Sigmoid colon (tissue), 7 donors: ENCODE measurements at places on chromosomes 11 and 22. TPM values are rescaled to one million over a fixed set of nuclear protein-coding genes. Genes with fewer than 3 reads are reported as not detected.

DNA sequence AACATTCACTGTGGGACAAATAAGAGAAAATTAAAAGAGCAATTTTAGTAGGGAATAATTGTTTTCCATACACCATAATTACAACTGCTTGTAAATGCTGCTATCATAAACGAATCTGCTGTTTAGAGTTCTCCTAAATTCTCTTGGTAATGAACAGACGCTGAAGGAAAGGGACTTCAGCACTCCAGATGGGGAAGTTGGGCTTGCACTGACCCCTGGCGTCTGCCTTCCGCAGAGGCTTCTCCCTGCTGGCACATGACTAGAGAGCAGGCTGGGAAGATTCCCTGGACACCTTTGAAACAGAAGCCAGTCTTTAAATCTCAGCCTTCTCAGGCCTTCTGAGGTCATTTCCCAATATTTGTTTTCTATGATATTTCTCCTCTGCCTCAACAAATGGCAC lies 84.1 kb downstream of the NXPE2 start:
- no peak overlapping the region for H3K27ac ChIP-seq
- H3K4me3 ChIP-seq = no peak overlapping the region
- peak; percentile 80 for DNase-seq
- H3K4me1 ChIP-seq = no peaks in the 10 kb centered on the region
- H3K27me3 ChIP-seq = no peaks in the 10 kb centered on the region
- H3K36me3 ChIP-seq = no peaks in the 10 kb centered on the region

DNA sequence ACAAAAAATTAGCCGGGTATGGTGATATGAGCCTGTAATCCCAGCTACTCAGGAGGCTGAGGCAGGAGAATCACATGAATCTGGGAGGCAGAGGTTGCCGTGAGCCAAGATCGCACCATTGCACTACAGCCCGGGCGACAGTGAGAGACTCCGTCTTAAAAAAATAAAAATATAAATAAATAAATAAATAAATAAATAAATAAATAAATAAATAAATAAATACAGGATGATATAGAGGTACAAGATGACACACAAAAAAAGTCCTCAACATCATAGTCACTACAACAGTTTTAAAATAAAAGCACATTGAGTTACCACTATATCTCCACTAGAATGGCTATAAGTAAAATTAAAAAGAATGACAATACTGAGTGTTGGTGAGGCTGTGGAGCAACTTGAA lies 97.8 kb downstream of the ALX4 start:
- H3K27ac ChIP-seq = no peak overlapping the region
- no peaks in the 10 kb centered on the region for H3K4me1 ChIP-seq
- no peaks in the 10 kb centered on the region for H3K36me3 ChIP-seq
- no peak for DNase-seq

GRCh38 chr11:8812438-8812837 lies 98.6 kb upstream of the AKIP1 start:
- DNase-seq = peak; percentile 80

CLP1 gene
- total RNA-seq = 3.9 TPM

- H3K36me3 ChIP-seq = no peaks in the 10 kb centered on the region
- H3K27ac ChIP-seq = no peak overlapping the region
- no peaks in the 10 kb centered on the region for H3K27me3 ChIP-seq
- no peak for DNase-seq
- H3K4me3 ChIP-seq = no peak overlapping the region
These were observed 53.3 kb upstream of the SYN3 start for GRCh38 chr22:33111491-33111890.

DNA sequence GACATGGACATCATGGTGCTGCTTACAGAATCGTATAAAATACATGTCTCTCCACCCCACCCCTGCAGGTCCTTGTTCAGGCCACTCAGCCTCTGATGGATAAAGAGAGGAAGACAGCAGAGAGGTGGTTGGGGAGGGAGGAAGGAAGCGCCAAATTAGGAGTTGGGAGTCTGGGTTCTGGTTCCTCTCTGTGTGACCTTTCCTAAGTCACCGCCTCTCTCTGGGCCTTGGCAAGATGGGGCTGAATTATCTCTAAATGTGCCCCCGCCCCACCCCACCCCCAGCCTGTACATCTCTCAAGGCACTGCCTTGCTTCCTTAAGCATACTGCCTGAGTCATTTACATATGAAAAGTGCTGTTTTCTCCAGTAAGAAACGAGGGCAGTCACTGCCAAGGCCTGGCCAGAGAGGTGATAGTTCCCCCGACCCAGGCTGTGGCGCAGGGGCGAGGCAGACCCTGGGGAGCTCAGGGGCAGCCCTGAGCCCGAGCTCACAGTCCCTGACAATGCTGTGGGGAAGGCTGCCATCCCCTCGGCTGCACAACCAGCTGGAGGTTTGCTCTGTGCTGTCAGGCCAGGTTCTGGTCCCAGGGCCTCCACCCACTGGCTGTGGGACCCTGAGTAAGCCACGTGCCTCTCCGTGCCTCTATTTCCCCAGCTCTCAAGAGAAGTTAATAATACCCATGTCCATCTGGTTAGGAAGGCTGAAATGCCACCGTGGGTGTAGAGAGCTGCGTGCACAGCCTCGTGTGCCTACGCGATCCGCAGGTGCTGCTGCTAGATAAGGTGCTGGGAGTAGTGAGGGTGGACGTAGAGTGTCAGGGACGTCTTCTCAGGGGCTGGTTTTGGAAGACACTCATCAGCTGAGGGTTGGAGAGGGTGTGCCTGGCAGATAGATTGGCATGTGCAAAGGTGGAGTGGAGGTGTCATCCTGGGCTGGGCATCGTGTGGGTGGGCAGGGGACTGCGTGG lies 55.3 kb downstream of the CACNA1I start:
- no peak overlapping the region for H3K27ac ChIP-seq
- H3K4me3 ChIP-seq = no peak overlapping the region
- no peak for DNase-seq
- no peaks in the 10 kb centered on the region for H3K4me1 ChIP-seq
- no peaks in the 10 kb centered on the region for H3K36me3 ChIP-seq

GRCh38 chr11:44988111-44988510 lies 37.4 kb upstream of the TP53I11 start:
- H3K36me3 ChIP-seq = no peaks in the 10 kb centered on the region
- H3K4me1 ChIP-seq = no peaks in the 10 kb centered on the region
- H3K27ac ChIP-seq = no peak overlapping the region
- no peak overlapping the region for H3K4me3 ChIP-seq

- H3K4me1 ChIP-seq = no peaks in the 10 kb centered on the region
- H3K27ac ChIP-seq = no peak overlapping the region
- no peak overlapping the region for H3K4me3 ChIP-seq
- DNase-seq = no peak
These were observed 213.9 kb upstream of the ISX start for GRCh38 chr22:34851918-34852662.

- H3K36me3 ChIP-seq = no peaks in the 10 kb centered on the region
These were observed 335.3 kb upstream of the SYN3 start for GRCh38 chr22:33393432-33393831.

CD3G gene
- 0.71 TPM for total RNA-seq

OR10A2 gene
- not detected for total RNA-seq

ENDOD1 gene
- total RNA-seq = 18.1 TPM

- no peak for DNase-seq
- no peaks in the 10 kb centered on the region for H3K27me3 ChIP-seq
- no peak overlapping the region for H3K27ac ChIP-seq
- H3K4me3 ChIP-seq = no peak overlapping the region
- H3K36me3 ChIP-seq = no peaks in the 10 kb centered on the region
These were observed 42.7 kb downstream of the GDPD5 start for GRCh38 chr11:75482931-75483469.

DNA sequence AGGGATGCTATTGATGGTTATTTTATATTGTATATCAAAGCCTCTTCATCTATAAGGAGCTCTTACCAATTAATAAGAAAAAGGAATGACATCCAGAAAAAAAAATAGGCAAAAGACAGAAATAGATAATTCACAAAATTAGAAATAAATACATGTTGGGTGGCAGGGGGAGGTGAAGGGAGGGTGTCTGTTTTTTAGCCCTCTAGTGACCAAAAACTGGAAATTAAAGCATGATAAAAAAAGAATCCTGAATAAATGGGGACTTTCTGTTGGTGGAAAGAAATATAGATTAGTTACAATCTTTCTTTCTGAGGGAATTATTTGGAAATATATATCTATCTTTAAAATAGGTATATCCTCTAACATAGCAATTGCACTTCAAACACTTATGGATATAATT lies 42.0 kb upstream of the TTC36 start:
- H3K36me3 ChIP-seq = peaks cover 90% of the 10 kb centered on the region
- H3K4me3 ChIP-seq = no peak overlapping the region
- no peak overlapping the region for H3K27ac ChIP-seq
- no peaks in the 10 kb centered on the region for H3K4me1 ChIP-seq
- DNase-seq = no peak

- H3K27me3 ChIP-seq = no peaks in the 10 kb centered on the region
- H3K4me1 ChIP-seq = peaks cover 46% of the 10 kb centered on the region
- H3K4me3 ChIP-seq = no peak overlapping the region
- no peak overlapping the region for H3K27ac ChIP-seq
These were observed 86.8 kb downstream of the TEAD1 start for GRCh38 chr11:12761029-12761428.

CABP7 gene
- total RNA-seq = 1.1 TPM

DNA sequence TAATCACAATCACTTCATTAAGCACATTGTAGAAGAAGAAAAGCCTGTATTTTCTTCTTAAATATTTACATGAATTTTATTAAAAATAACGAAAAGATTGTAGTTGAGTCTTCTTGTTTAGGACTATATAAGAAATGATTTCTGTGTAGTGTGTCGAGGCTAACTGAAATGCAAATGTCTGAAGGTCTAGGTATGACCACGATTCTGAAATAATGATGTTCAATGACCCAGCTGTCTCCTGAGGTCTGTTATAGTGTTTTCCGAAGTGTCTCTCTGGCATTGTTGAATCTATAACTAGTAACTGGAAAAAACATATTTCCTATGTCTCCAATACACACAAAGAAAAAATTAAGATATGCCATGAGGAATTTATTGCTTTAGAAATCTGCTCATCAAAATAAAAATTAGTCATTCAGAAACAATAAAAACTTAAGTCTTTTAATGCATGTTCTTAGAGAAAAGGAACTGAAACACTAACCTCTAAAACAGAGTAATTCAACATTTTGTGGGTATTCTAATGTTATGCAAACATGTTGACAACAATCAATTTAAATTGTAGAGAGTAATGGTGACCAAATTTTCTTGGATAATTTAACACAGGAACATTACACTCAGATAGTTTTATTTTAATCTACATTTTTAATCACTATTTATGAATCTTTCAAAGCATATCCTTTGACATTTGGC lies 55.0 kb downstream of the CASP12 start:
- no peak overlapping the region for H3K27ac ChIP-seq
- no peaks in the 10 kb centered on the region for H3K36me3 ChIP-seq
- H3K4me1 ChIP-seq = no peaks in the 10 kb centered on the region
- no peak for DNase-seq

- DNase-seq = no peak
- no peaks in the 10 kb centered on the region for H3K36me3 ChIP-seq
- no peak overlapping the region for H3K4me3 ChIP-seq
- peaks cover 37% of the 10 kb centered on the region for H3K27me3 ChIP-seq
- H3K4me1 ChIP-seq = no peaks in the 10 kb centered on the region
These were observed 21.3 kb upstream of the ELFN2 start for GRCh38 chr22:37448516-37449127.

GRCh38 chr11:130434521-130435223 lies 6.3 kb upstream of the ADAMTS8 start:
- peak overlapping the region; percentile 58 for H3K4me3 ChIP-seq
- H3K4me1 ChIP-seq = peaks cover 14% of the 10 kb centered on the region
- H3K36me3 ChIP-seq = no peaks in the 10 kb centered on the region
- peak overlapping the region; percentile 78 for H3K27ac ChIP-seq

RAB36 gene
- 5.3 TPM for total RNA-seq

- H3K4me3 ChIP-seq = no peak overlapping the region
- no peaks in the 10 kb centered on the region for H3K36me3 ChIP-seq
- no peak for DNase-seq
- no peaks in the 10 kb centered on the region for H3K4me1 ChIP-seq
- H3K27me3 ChIP-seq = no peaks in the 10 kb centered on the region
These were observed 53.9 kb upstream of the RCE1 start for GRCh38 chr11:66789097-66789890.

GRCh38 chr11:100949443-100949842 lies 180.2 kb downstream of the PGR start:
- no peaks in the 10 kb centered on the region for H3K4me1 ChIP-seq
- DNase-seq = no peak
- no peaks in the 10 kb centered on the region for H3K27me3 ChIP-seq
- no peak overlapping the region for H3K4me3 ChIP-seq
- H3K36me3 ChIP-seq = no peaks in the 10 kb centered on the region

GRCh38 chr11:3832816-3833215 lies 7.9 kb downstream of the RHOG start:
- no peaks in the 10 kb centered on the region for H3K27me3 ChIP-seq
- no peak for DNase-seq
- no peak overlapping the region for H3K27ac ChIP-seq
- H3K36me3 ChIP-seq = peaks cover 2% of the 10 kb centered on the region

GRCh38 chr11:72921028-72921716 lies 107.0 kb downstream of the ATG16L2 start:
- no peaks in the 10 kb centered on the region for H3K4me1 ChIP-seq
- no peak overlapping the region for H3K27ac ChIP-seq
- H3K27me3 ChIP-seq = no peaks in the 10 kb centered on the region
- H3K36me3 ChIP-seq = no peaks in the 10 kb centered on the region

GRCh38 chr11:47332303-47332711 lies 20.2 kb downstream of the MYBPC3 start:
- no peak for DNase-seq
- H3K4me3 ChIP-seq = no peak overlapping the region
- no peaks in the 10 kb centered on the region for H3K27me3 ChIP-seq
- peaks cover 21% of the 10 kb centered on the region for H3K36me3 ChIP-seq
- H3K4me1 ChIP-seq = no peaks in the 10 kb centered on the region
- no peak overlapping the region for H3K27ac ChIP-seq

KRTAP5-1 gene
- total RNA-seq = not detected

GRCh38 chr22:38132794-38133193 lies 22.3 kb upstream of the BAIAP2L2 start:
- no peak for DNase-seq
- no peaks in the 10 kb centered on the region for H3K36me3 ChIP-seq
- H3K27ac ChIP-seq = no peak overlapping the region
- peaks cover 3% of the 10 kb centered on the region for H3K4me1 ChIP-seq
- no peak overlapping the region for H3K4me3 ChIP-seq

SCUBE1 gene
- total RNA-seq = 0.81 TPM

DNA sequence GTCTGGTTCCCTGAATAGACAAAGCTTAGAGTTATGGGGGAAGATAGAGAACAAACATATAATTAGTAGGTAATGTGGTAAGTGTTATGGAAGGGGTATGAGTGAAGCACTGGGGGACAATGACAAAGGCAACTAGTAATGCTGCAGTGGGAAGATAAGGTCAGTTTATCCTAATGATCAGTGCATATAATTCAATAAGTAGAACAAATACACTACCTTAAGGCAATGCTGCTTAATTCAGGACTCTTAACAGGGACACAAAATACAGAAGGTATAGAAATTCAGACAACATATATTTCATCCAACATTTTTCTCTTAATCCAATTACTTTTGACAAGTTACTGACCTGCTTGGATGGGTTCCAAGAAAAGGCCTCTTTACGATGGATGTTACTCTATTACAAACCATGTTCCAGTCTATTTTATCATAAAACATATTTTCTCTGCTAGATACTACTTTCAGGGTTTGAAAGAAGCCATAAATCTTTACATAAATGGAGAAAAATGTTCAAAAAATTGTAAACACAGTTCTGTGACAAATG lies 1186.2 kb downstream of the LRRC4C start:
- H3K27me3 ChIP-seq = no peaks in the 10 kb centered on the region
- H3K36me3 ChIP-seq = no peaks in the 10 kb centered on the region
- no peak overlapping the region for H3K4me3 ChIP-seq
- DNase-seq = no peak
- no peaks in the 10 kb centered on the region for H3K4me1 ChIP-seq

GRCh38 chr11:64539239-64539638 lies 51.8 kb upstream of the SLC22A12 start:
- no peaks in the 10 kb centered on the region for H3K36me3 ChIP-seq
- no peak overlapping the region for H3K27ac ChIP-seq
- H3K27me3 ChIP-seq = no peaks in the 10 kb centered on the region
- no peak for DNase-seq
- no peaks in the 10 kb centered on the region for H3K4me1 ChIP-seq
- H3K4me3 ChIP-seq = no peak overlapping the region
